ENCODE measurements at places on chromosomes 1 and 21. TPM values are rescaled to one million over a fixed set of nuclear protein-coding genes. Genes with fewer than 3 reads are reported as not detected.

DNA sequence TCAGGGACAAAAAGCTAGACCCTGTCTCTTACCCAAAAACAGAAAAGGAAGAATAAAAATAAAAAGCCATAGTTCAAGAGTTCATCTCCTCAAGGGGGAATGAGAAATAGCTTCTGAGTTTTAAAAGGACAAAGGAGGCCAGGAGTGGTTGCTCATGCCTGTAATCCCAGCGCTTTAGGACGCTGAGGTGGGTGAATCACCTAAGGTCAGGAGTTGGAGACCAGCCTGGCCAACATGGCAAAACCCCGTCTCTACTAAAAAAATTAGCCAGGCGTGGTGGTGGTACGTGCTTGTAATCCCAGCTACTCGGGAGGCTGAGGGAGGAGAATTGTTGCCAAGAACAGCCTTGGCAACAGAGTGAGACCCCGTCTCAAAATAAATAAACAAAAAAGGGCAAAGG, 38.6 kb upstream of the CPLANE2 start:
- DNase-seq = no peak
- no peaks in the 10 kb centered on the region for H3K27me3 ChIP-seq
- H3K36me3 ChIP-seq = no peaks in the 10 kb centered on the region

The PAQR6 gene
- total RNA-seq = 7.2 TPM

DNA sequence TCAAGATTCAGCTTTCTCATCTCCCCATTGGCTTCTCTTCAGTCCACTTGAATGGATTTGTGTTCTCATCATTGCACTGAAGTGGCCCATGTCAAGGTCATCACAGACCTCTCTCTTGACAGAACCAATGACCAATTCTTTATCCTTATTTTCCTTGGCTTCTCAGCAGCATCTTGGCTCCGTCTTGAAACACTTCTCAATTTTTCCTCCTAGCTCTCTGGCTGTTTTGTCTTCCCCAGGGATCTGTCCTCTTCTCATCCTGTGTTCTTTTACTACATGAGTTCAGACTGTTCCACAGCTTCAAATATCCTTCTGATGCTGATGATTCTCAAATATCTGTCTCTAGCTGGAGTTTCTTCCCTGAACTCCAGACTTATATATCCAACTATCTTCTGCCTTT, 78.6 kb downstream of the COLGALT2 start:
- no peak overlapping the region for H3K27ac ChIP-seq
- DNase-seq = no peak
- no peaks in the 10 kb centered on the region for H3K27me3 ChIP-seq

The TTC39A gene
- total RNA-seq = 12.3 TPM

DNA sequence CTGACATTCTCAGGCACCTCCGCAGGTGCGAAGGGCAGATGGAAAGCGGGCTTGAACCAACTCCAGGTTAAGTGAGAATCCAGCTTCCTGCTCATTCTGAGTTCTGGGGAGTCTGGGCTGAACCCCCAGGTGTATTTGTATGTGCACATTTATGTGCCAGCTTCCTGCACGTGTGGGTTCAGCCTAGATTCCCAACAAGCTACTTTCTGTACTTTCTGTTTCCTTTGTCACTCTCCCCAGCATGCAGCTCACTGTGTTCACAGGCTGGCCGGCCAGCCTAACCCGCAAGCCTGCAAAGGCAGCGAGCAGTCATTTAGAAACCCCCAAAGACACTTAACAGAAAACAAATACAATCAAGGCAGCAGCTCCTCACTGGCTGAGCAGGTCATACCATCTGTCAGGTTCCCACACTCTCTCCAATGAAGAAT, 1.3 kb upstream of the IL19 start:
- H3K27ac ChIP-seq = no peak overlapping the region
- no peaks in the 10 kb centered on the region for H3K36me3 ChIP-seq
- peaks cover 59% of the 10 kb centered on the region for H3K27me3 ChIP-seq
- peaks cover 9% of the 10 kb centered on the region for H3K4me1 ChIP-seq

- H3K36me3 ChIP-seq = peaks cover 24% of the 10 kb centered on the region
- no peak overlapping the region for H3K4me3 ChIP-seq
- no peak overlapping the region for H3K27ac ChIP-seq
These were observed 8.1 kb downstream of the DPH5 start for GRCh38 chr1:101017448-101017847.

DNA sequence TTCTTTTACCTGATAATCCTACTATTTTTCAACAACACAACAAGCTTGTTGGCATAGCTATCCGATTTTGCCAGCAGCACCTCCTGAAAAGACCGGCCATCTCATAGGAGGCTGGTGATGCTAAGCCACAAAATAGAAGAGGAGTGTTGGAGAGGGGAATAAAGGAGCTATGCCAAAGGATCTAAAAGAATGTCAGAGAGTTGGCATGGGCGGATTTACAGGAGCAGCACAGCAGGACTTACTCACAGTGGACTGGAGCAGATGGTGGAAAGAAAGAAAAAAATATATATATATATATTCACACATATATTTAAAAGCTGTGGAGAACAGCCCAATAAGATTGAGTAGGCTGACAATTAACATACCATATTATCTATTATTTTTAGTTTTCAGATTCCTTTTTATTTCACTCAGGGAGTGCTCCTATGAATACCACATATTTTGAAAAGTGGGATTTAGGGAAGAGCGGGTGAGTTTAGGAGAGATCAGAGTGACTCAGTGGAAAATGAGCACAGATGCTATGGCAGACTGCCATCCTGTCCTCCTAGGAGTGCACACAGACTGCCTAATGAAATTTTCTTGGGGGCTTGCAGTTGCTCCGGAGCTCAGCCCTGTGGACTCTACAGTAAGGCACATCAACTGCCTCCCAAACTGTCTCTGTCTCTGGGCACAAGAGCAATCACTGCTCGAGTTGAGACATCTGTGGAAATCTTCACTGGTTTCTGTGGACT, 394.4 kb upstream of the CHRM3 start:
- DNase-seq = no peak
- H3K27ac ChIP-seq = no peak overlapping the region
- no peak overlapping the region for H3K4me3 ChIP-seq
- H3K27me3 ChIP-seq = no peaks in the 10 kb centered on the region
- H3K36me3 ChIP-seq = no peaks in the 10 kb centered on the region

- peaks cover 11% of the 10 kb centered on the region for H3K4me1 ChIP-seq
- H3K4me3 ChIP-seq = no peak overlapping the region
- H3K36me3 ChIP-seq = no peaks in the 10 kb centered on the region
- H3K27ac ChIP-seq = 0 out of 2 replicates have a peak overlapping the region, but pooled peaks have one; percentile 20
- DNase-seq = peak; percentile 43
These were observed 85.4 kb downstream of the TBX15 start for GRCh38 chr1:118902711-118903191.

- peak; percentile 54 for DNase-seq
- H3K4me1 ChIP-seq = peaks cover 21% of the 10 kb centered on the region
- no peak overlapping the region for H3K4me3 ChIP-seq
- no peaks in the 10 kb centered on the region for H3K36me3 ChIP-seq
- H3K27ac ChIP-seq = peak overlapping the region; percentile 25
These were observed 626.7 kb upstream of the ADGRL2 start for GRCh38 chr1:81174052-81174451.

The PTPN22 gene
- 0.04 TPM for total RNA-seq

DNA sequence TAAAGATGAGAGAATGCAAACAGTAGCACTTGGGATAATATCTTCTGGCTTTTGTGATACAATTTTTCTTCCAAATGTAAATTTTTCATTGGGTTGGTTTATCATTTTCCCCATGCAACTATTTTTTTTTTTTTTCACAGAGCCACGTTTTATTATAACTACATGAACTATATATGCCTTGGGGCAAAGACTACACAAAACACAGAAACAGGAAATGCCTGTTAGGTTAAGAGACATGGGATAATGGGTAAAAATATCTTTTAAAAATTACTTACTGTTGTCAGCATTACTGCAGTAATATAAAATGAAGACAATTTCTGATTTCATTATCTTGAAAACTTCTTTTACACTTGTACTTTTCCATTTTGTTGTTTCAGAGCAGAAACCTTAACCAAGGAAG, 74.6 kb downstream of the DISP1 start:
- H3K36me3 ChIP-seq = no peaks in the 10 kb centered on the region
- H3K27me3 ChIP-seq = no peaks in the 10 kb centered on the region
- no peak overlapping the region for H3K27ac ChIP-seq

DNA sequence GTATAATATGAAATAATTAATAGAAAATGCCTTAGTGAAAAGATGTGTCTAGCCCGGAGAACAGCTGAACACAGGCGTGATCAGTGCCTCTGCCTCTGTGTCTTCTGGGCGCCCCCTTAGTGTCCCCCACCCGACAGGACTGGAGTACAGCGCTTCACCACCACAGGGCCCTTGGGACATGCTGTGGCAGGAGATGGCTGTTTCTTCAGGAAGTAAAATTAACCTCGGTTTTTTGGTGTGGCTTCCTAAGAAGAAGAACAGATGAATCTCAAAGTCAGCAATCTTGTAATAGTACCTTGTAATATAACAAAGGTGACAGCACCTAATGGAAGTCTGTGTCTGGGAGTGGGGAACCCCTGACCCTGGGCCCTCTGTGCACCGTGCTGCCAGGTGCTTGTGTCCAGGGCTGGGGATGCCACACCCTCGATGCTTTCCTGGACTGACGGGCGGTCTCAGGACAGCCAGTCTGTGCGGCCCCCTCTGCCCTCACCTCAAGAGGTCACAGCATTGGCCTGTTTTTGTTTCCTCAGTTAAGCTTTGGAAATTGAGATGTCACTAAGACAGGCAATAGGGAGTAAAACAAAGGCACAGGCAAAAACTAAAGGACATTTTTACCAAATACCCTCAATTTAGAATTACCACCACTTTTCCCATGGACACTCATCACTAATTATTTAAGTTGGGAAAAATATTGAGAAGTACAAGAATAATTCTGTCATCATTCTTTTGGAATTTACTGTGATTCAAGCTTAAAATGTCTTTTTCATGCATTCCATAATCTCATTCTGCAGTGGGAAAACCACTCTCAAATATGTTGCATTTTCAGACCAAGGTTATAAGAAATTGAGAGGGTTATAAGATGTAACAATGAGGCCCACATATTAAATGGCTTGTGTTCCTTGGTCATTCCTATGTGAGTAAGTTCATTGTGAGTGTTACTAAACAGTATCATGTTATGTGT, 79.3 kb downstream of the ADARB1 start:
- H3K36me3 ChIP-seq = no peaks in the 10 kb centered on the region
- no peak overlapping the region for H3K4me3 ChIP-seq
- H3K27me3 ChIP-seq = no peaks in the 10 kb centered on the region
- DNase-seq = no peak
- H3K4me1 ChIP-seq = no peaks in the 10 kb centered on the region

GRCh38 chr1:228727681-228728171, 7.6 kb upstream of the RHOU start:
- H3K27me3 ChIP-seq = peaks cover 50% of the 10 kb centered on the region
- H3K4me1 ChIP-seq = no peaks in the 10 kb centered on the region
- H3K4me3 ChIP-seq = no peak overlapping the region
- no peaks in the 10 kb centered on the region for H3K36me3 ChIP-seq

GRCh38 chr1:221169447-221169889, 290.2 kb downstream of the HLX start:
- no peaks in the 10 kb centered on the region for H3K27me3 ChIP-seq
- no peak overlapping the region for H3K27ac ChIP-seq
- 0 out of 2 replicates have a peak, but pooled peaks cover under 1% of the 10 kb centered on the region for H3K4me1 ChIP-seq
- no peaks in the 10 kb centered on the region for H3K36me3 ChIP-seq
- no peak overlapping the region for H3K4me3 ChIP-seq

- no peak overlapping the region for H3K4me3 ChIP-seq
- H3K36me3 ChIP-seq = no peaks in the 10 kb centered on the region
- no peak overlapping the region for H3K27ac ChIP-seq
- no peaks in the 10 kb centered on the region for H3K27me3 ChIP-seq
These were observed 123.7 kb downstream of the NAV1 start for GRCh38 chr1:201662646-201663045.

The LYPD8 gene
- total RNA-seq = not detected

The SLC30A2 gene
- 0.07 TPM for total RNA-seq

DNA sequence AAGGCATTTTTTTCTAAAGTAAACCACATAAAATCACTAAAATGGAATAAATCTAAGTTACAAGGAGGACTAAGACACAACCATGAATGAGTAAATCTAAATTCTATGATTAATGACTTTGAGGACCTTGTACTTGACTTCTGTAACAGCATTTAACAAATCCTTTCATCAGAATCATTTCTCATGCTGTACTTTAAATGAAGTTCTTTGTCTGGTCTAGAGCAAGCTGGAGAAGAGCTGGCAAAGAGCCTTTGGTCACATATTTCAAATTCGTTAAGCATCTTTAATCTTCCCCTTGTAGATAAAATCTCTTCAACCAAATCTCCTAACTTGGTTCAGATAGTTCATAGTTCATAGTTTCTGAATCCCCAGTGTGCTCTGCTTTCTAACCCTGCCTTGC, 405.4 kb downstream of the PTPRC start:
- DNase-seq = no peak
- H3K27me3 ChIP-seq = no peaks in the 10 kb centered on the region
- H3K4me1 ChIP-seq = no peaks in the 10 kb centered on the region
- no peaks in the 10 kb centered on the region for H3K36me3 ChIP-seq
- H3K4me3 ChIP-seq = no peak overlapping the region
- no peak overlapping the region for H3K27ac ChIP-seq

- DNase-seq = peak; percentile 25
- no peak overlapping the region for H3K4me3 ChIP-seq
- H3K36me3 ChIP-seq = no peaks in the 10 kb centered on the region
- no peak overlapping the region for H3K27ac ChIP-seq
These were observed 57.7 kb upstream of the PDE4B start for GRCh38 chr1:65734979-65735378.

The AIRE gene
- not detected for total RNA-seq

GRCh38 chr1:36350659-36351226, 27.3 kb upstream of the EVA1B start:
- DNase-seq = peak; percentile 85
- H3K4me1 ChIP-seq = peaks cover 49% of the 10 kb centered on the region
- H3K36me3 ChIP-seq = peaks cover 29% of the 10 kb centered on the region
- peak overlapping the region; percentile 92 for H3K27ac ChIP-seq
- H3K4me3 ChIP-seq = no peak overlapping the region

The RPE65 gene
- total RNA-seq = not detected

- H3K36me3 ChIP-seq = no peaks in the 10 kb centered on the region
- no peaks in the 10 kb centered on the region for H3K27me3 ChIP-seq
- H3K4me1 ChIP-seq = peaks cover 43% of the 10 kb centered on the region
- peak overlapping the region; percentile 21 for H3K27ac ChIP-seq
These were observed 512 bp downstream of the FBLIM1 start for GRCh38 chr1:15758953-15759661.

The HTR6 gene
- total RNA-seq = not detected

DNA sequence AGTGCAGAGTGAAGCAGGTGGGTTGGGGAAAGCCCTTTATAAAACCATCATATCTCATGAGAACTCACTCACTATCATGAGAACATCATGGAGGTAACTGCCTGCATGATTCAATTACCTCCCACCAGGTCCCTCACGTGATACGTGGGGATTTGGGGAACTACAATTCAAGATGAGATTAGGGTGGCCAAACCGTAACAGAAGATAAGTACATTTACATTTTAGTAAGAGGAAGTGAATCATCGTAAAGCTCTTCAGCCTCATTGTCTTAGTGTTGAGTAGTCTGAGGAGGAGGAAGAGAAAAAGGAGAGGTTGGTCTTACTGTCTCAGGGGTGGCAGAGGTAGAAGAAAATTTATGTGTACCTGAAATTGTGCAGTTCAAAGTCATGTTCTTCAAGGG, 1053.4 kb upstream of the ADGRL4 start:
- H3K36me3 ChIP-seq = no peaks in the 10 kb centered on the region
- H3K27me3 ChIP-seq = no peaks in the 10 kb centered on the region
- peaks cover 20% of the 10 kb centered on the region for H3K4me1 ChIP-seq
- H3K4me3 ChIP-seq = no peak overlapping the region
- DNase-seq = peak; percentile 29
